GM12865 (cell line): ENCODE measurements at places on chromosomes 13 and 19.

- DNase-seq = no peak
Measured at GRCh38 chr13:112231451-112232083, 144.6 kb upstream of the SPACA7 start.

DNA sequence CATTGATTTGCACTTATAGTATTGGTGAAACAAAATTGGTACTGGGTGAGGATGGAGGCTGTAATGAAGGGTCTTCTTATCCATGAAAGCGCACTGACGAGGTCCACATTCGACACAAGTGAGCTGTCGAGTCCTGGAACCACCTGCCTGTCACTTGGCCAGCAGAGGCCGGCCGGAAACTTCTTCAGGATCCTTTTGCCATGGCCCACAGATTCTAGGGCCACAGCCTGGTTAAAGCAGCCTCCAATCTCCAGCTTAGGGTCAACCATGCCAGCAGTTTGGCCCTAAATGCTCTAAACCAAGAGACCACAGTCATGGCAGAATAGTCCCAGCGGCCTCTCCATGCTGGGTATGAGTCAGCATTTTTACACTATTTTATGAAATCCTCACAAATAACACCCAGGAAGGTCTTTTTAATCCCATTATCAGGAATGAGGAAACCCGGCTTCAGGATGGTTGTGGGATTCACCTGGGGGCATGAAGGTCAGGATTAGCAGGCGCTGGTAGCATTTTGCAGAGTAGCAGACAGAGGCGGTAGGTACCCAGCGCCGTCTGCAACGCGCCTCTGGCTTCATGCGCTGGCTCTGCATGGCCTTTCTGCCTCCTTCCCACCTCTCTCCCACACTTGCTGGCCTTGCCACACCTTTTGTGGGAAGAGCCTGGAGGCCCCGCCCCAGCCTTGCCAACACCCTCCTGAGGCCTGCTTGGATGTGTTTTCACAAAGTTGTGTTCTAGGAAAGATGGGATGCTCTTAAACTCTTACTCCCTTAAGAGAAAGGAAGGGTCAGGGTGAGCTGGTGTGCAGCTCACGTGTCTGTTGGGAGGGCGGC lies 15.2 kb downstream of the GAS6 start:
- no peak for DNase-seq

- DNase-seq = peak; percentile 16
Measured at GRCh38 chr13:95642028-95642621, 2.4 kb downstream of the DZIP1 start.

- no peak for DNase-seq
Measured at GRCh38 chr13:97091196-97091595, 96.9 kb upstream of the OXGR1 start.

- no peak for DNase-seq
Measured at GRCh38 chr19:475360-475759, 14.5 kb upstream of the SHC2 start.

- DNase-seq = peak; percentile 14
Measured at GRCh38 chr19:9877780-9878510, 42.8 kb downstream of the PIN1 start.

DNA sequence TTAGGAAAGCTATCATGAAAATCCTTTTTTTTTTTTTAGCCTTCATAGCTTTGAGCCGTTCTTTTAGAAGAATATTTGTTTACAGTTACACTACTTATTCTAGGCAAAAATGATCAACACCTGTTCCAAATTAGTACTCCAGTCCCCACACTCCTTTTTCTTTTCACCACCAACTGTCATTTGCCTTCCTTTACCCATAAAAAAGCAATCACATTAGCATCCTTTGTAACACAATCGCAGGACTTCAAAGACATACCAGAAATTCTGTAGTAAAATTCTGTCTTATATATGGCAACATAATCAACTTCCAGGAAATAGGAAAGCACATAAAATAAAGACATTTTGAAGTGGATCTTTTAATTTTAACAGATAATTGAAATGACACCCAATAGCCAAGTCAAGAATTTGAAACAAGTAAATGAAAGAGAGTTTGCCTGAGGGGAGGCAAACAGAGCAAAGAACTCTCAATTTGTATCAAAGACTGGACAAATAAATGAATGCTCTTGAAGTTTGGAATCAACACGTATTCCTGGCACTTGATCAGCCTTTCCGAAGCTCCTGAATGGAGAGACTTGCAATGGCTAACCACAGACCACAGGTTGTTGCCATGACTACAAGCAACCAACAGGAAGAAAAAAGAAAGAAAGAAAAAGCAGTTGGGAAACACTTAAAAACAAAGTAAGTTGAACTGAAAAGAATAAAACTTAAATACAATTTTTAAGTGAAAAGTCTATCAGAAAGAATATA lies 206.8 kb downstream of the PCDH9 start:
- no peak for DNase-seq

DNA sequence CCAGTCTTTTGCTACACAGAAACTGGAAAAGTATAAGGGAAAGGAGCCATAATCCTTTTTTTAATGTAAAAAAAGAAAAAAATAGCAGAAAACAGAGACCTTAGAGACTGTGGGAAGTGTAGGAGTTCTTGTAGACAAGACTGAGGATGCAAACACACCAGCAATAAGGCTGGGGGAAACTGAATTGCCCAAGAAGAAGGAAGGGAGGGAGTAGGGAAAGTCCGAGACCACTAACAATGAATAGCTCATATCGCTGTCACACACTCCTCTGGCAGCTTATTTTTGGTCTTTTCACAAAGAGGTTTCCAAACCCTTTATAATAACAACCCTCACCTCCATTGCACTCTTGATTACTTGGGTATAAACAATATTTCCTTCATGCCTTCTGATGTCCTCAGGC lies 952.0 kb downstream of the SLITRK5 start:
- DNase-seq = no peak

GRCh38 chr13:73168953-73169401 lies 110.2 kb downstream of the KLF5 start:
- no peak for DNase-seq

GRCh38 chr19:38812841-38813320 lies at the start of gene LGALS4:
Gene LGALS4 (minus strand): TSS chr19:38812945. CDS start chr19:38812886, 59 bp downstream.
- DNase-seq = no peak

DNA sequence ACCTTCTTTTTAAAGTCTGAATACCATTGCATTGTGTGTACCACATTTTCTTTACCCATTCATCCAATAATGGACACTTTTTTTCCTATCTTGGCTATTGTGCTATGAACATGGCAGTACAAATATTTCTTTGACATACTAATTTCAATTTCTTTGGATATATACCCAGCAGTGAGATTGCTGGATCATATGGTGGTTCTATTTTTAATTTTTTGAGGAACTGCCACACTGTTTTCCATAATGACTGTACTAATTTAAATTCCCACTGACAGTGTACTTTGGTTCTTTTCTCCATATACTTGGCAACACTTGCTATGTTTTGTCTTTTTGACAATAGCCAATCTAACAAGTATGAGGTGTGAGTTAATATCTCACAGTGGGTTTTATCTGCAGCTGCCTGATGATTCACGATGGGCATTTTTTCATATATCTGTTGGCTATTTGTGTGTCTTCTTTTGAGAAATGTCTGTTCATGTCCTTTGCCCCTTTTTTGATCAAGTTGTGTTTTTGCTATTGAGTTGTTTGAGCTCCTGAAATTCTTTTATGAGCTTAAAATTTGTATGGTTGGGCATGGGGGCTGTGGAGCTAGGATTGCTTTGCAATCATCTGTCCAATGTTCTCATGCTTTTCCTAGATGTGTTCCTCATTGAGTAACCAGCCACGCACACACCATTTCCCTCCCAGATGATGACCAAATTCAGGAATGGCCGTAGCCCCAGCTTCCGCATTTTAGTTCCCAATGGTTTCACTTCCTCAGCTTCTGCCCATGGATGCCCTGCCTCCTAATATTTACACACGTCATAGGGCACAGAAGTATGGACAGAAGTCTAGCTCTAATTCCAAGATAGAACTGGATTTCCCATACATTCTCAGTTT lies 380.0 kb upstream of the SGCG start:
- peak; percentile 10 for DNase-seq

GRCh38 chr13:29547153-29547552 lies 48.3 kb downstream of the SLC7A1 start:
- DNase-seq = no peak

DNA sequence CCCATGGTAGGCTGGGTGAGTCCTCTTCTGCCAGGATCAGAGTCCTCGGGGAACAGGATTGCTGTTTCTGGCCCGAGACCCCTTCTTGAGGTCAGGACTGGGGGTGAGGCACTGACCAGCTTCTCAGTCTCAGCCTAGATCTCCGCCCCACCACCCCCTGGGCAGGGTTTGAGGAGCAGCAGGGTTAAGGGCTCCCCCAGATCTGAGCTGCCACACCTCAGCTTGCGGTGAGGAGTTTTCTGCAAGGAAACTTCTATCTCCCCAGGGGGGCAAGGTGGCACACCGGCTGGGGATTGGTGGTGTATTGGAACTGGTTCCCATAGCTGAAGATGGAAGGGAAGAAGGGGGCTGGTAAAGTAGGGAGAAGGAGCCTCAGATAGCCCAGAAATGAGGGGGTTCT lies 19.5 kb downstream of the CHST8 start:
- no peak for DNase-seq

- DNase-seq = no peak
Measured at GRCh38 chr19:54253331-54254194, 3.5 kb downstream of the LILRB5 start.

DNA sequence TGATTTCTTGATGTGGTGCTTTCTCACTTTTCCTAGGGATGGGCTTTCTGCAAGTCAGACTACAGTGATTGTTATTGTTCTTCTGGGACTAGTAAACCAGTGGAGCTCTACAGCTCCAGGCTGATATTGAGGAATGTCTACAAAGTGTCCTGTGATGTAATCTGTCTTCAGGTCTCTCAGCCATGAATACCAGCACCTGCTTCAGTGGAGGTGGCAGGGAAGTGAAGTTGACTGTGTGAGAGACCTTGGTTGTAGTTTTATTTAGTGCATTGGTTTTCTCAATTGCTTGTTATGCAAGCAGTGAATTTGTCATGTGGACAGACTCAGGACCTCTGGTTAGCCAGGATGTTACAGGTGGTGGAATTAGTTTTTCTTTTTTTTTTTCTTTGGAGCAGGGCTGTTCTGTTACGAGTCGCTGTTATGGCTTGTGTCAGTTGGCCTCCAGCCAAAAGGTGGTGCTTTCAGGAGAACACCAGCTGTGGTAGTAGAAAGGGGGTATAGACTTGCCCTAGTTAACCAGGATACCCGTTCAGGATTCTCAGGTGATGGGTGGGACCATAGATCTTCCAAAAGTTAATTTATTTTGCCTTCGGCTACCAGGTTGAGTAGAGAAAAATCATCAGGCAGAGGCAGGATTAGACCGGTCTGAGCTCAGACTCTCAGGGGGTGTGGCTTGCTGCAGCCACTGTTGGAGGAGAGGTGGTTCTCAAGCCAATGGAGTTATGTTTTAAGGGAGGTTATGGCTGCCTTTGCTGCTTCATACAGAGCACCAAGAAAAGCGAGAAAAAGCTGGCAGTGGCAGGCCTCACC lies 11.9 kb upstream of the ZNF675 start:
- no peak for DNase-seq

- no peak for DNase-seq
Measured at GRCh38 chr13:46265292-46265691, 53.6 kb downstream of the LRRC63 start.

DNA sequence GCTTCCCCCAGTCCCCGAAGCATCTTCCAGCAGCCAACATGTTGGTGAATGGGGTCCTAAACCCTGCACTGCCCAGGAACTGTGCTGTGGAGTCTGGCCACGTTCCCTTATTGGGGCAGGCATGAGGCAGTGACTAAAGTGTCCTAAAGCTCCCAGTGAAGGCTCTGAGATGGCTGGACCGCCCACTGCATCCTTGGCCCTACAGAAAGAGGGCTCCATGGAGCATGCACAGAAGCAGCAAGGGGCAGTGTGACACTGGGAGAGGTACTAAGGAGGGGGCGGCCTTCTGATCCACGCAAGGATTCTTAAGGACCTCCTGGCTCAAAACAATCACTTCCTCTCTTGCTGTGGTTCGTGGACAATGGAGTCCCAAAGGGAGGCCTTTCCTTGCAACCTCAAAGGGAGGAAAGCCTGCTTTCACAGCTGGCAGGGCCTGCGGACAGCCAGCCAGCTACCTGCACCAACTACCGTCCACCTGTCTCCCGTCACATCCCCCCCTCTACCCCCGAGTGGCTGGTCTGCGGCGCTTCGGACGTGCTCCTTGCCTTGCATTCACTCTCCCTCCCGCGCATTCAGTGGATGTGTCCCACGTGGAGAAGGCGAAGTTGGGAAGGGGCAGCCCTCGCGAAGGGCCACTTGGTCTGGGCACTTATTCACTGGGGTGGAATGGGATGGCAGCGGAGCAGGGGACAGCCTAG lies 63.9 kb upstream of the STARD13 start:
- DNase-seq = no peak

DNA sequence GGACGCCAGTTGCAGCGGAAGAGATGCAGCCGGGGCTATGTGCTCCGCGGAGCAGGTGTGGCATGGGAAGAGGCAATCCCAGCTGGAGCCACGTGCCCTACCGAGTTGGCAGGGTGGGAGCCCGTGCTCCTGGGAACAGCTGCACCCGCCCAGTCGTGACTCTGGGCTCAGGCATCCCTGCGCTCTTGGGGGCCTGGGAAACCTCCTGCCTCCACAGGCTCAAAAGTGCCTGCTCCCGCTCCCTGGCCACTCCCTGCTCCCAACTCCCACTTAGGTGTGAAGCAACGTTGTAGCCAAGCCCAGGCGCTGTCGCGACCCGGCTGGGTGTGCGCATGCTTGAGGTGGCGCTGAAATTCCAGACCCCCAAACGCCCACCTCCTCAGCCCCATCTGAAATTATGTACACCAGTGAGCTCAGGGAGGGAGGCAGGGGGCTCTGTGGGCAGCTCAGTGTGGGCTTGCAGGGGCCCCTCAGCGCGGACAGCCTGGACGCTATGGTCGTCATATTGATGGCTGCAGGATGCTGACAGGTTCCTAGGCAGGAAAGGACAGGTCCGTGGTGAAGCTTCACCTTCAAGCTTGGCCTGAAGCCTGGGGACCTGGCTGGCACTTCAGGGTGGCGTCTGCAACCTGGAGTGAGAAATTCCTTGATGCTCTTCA lies 429.9 kb downstream of the SLITRK1 start:
- no peak for DNase-seq

DNA sequence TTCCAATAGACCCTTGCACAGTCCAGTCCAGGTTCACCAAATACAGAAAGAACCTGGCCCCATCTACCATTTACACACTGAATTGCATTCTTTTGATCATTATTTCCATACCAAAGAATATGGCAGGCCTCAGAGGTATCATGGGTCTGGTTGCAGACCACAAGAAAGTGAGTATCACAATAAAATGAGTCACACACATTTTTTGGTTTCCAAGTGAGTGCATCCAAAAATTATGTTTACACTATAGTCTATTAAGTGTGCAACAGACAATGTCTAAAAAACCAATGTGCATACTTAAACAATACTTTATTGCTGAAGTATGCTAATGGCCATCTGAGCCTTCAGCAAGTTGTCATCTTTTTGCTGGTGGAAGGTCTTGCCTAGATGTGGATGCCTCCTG lies 105.3 kb downstream of the SPACA7 start:
- no peak for DNase-seq
